ENCODE measurements at places on chromosomes 11 and 22.

DNA sequence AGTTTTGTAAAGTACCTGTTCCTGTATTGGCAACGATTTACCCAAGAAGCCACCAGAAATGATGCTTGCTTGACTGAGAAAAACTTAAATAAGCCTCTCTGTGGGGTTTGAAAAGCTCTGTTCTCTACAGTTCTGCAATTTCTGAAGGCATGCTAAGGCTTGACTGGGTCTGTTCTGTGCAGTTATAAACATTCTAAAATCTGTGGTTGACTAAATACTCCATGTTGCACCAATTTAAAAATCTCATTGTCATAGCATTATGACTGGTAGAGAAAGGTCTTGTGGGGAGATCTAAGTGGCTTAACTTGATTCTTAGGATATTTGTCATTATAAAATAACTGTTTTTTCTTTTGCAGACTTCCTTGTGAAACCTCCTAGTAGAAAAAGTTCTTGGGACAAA, 73.7 kb downstream of the MTMR3 start:
- no peak for DNase-seq

- peak; percentile 55 for DNase-seq
Observed at GRCh38 chr11:72589802-72590761, 84.1 kb downstream of the PDE2A start.

DNA sequence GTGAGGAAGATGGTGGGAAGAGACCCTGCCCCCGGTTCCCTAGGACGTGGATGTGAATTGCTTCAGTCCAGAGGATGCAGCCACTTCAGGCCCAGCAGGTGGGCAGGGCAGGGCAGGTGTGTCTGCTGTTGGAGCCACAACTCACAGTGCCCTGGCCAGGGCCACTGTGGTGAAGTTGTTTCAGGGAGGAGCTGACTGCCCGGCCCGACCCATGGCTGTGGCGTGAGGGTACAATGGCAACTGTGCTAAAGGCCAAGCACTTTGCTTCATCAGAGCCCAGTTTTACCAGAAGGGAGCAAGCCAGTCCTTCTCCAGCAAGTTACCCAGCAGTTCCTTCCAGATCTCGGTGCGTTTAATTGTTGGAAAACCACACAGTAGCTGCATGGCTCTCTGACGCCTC, 1174.4 kb downstream of the BRD1 start:
- no peak for DNase-seq

DNA sequence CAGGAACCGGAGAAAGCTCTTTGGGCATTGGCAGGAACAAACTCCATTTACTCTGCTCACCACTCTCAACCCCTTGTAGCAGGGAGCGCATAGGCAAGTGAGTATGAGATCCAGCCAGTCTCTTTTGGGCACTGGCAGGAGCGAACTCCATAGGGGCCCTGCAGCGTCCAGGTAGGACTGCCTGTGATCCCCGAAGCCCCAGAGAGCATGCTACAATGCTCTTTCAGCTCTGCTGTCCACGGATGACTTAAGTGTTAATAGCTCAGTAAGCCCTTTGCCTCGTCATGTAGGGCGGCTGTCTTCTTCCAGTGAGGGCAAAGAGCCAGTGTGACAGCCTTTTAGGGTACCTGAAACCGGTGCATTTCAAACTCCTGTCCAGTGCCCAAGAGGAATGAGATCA, 1525.6 kb upstream of the RAG2 start:
- no peak for DNase-seq

- no peak for DNase-seq
Observed at GRCh38 chr11:555227-555779, 5.2 kb downstream of the LMNTD2 start.

DNA sequence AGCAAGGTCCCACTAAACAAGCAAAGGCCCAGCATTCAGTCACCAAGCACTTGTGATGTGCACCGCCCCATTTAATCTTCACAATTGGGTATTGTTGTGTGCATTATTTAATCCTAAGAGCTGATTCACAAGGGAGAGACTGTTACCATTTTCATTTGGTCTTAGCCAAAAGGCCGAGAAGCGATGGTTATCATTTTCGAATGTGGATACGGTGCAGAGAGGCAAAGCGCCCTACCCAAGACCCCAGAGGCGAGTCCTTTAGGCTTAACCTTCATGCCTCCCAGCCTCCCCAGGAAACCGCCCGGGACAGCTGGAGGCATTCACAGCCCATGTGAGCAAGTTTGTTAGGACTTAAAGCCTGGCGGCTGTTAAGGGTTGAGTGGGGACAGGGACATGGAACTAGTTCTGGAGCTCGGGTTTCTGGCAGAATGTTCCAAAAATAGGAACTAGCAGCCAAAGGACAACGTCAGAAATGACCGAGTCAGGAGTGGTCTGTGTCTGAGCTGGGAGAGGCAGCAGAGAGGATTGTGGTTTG, 13.0 kb upstream of the UPK3A start:
- no peak for DNase-seq

DNA sequence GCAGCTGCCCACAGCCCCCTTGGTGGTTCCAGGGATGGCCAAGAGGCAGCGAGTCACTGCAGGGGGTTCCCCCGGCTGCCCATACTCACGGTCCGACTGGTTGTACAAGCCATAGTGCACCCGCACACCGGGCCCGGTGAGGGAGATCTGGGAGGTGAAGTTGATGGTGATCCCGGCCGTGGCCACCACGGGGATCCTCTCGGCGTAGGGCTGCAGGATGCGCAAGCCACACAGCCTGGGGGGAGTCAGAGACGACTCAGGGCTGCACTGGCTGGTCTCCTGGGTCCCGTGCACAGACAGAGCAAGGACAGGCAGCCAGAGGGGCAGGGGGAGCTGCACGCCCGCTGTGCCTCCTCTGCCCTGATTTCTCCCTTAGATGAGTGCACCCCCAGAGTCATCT, 23.5 kb downstream of the KCTD17 start:
- DNase-seq: no peak

DNA sequence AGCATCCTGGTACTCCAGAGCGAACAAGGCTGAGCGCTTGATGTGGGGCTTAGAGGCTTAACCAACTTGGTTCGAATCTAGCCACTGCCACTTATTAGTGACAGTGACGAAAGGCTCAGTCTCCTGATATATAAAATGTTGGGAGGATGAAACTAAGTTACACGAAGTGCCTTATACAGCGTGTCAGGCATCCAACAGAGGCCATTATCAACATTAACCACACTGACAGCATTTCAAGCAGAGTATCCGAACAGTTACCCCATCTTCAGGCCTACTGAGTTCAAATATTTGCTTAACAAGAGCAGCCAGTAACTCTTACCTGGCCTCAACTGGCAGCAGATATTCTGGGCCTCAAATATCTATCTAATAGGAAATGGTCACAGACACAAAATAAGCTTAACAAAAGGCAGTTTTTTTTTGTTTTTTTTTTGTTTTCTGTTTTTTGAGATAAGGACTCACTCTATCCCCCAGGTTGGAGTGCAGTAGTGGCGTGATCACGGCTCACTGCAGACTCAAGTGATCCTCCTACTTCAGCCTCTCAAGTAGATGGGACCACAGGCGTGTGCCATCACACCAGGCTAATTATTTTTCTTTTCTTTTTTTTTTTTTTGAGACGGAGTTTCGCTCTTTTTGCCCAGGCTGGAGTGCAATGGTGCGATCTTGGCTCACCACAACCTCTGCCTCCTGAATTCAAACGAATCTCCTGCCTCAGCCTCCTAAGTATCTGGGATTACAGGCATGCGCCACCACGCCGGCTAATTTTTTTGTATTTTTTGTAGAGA, 2.9 kb downstream of the SERPIND1 start:
- DNase-seq: no peak

GRCh38 chr22:25655371-25655935, 86.5 kb upstream of the MYO18B start:
- no peak for DNase-seq

- DNase-seq: no peak
Observed at GRCh38 chr11:2581931-2582350, 117.9 kb downstream of the KCNQ1OT1 start.
